ENCODE measurements at places on chromosomes 12 and 14.

- H3K36me3 ChIP-seq: peaks cover 23% of the 10 kb centered on the region
- H3K27ac ChIP-seq: no peak overlapping the region
- peaks cover 3% of the 10 kb centered on the region for H3K4me1 ChIP-seq
- no peak overlapping the region for H3K4me3 ChIP-seq
Observed at GRCh38 chr14:45044638-45045037, 39.3 kb upstream of the PRPF39 start.

DNA sequence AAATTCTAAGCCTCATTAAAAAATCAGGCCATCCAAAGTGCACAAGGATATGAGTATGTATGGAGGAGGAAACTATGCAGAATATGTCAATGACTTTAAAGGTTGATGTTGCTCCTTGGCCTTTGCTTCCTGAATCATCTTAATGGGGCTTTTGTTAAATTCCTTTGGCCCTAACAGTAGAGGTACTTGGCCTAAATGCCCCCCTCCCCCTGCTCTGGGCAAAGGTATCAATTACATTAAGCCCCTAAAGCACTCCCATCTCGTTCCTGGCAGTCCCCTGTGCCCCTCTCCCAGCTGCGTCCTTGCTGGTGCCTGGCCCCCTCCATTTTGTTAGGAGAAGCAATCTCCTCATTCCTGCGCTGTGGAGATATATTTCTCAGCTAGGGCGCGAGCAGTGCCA, 4.8 kb downstream of the COPZ1 start:
- no peaks in the 10 kb centered on the region for H3K27me3 ChIP-seq
- peaks cover 2% of the 10 kb centered on the region for H3K36me3 ChIP-seq
- H3K4me3 ChIP-seq: no peak overlapping the region

- H3K36me3 ChIP-seq: no peaks in the 10 kb centered on the region
- H3K27ac ChIP-seq: no peak overlapping the region
- DNase-seq: no peak
- peaks cover 40% of the 10 kb centered on the region for H3K27me3 ChIP-seq
- H3K4me3 ChIP-seq: no peak overlapping the region
- peaks cover 1% of the 10 kb centered on the region for H3K4me1 ChIP-seq
Observed at GRCh38 chr12:52836491-52837412, 2.6 kb upstream of the KRT79 start.

- peaks cover 6% of the 10 kb centered on the region for H3K36me3 ChIP-seq
- H3K4me1 ChIP-seq: peaks cover 17% of the 10 kb centered on the region
- no peak for DNase-seq
- no peak overlapping the region for H3K27ac ChIP-seq
- H3K27me3 ChIP-seq: peaks cover 3% of the 10 kb centered on the region
Observed at GRCh38 chr14:36747411-36748184, 85.9 kb downstream of the PAX9 start.

GRCh38 chr14:59699442-59699841, 122.8 kb upstream of the CCDC175 start:
- no peaks in the 10 kb centered on the region for H3K36me3 ChIP-seq
- no peaks in the 10 kb centered on the region for H3K27me3 ChIP-seq
- H3K4me1 ChIP-seq: no peaks in the 10 kb centered on the region
- no peak overlapping the region for H3K4me3 ChIP-seq

DNA sequence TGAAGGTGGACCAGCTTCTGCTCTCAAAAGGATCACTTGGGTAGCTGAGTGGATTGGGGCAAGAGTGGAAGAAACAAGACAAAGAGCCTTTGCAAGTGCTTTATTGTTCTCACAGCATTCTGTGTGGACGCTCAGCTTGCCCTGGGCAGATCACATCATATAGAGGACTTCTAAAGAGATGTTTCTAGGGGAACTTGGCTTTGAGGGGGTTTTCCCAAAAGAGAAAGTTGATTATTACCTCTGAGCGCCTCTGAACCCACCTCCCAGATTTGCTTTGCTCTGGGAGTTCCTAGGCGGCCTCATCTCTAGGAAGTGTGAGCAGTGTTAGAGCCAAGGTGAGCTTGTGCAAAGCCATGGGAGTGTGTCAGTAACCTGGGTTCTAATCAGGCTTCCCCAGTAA, 81.7 kb downstream of the RIN3 start:
- peaks cover 3% of the 10 kb centered on the region for H3K4me1 ChIP-seq
- no peaks in the 10 kb centered on the region for H3K27me3 ChIP-seq
- H3K4me3 ChIP-seq: no peak overlapping the region

DNA sequence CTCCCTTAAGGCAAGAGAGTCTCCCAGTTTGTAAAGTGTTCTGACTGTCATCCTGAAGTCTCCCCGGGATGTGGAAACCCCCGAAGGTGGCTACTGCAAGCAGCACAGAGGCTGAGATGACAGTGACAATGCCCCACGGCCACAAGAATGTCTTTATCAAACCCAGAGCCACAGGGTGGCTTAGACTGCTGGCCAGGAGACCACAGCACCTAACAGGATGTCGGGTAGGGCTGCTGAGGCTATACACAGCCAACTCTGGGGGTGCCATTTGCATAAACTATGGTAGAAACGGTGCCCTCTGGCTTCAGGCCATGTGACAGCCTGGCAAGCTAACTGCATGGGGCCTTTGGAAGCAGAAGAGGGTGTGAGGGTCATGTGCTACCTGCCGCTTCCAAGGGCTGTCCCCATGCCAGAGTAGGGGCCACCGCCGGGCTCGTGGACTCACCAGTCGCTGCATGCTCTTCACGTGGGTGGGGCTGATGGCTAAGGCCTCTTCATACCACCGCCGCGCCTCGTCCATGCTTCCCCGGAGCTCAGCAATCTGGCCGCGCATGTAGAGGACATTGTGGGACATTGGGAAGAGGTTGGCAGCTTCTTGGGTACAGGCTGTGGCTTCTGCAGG, 180.9 kb downstream of the CALM1 start:
- DNase-seq: no peak
- H3K36me3 ChIP-seq: peaks cover 5% of the 10 kb centered on the region
- no peaks in the 10 kb centered on the region for H3K27me3 ChIP-seq
- no peak overlapping the region for H3K27ac ChIP-seq
- no peak overlapping the region for H3K4me3 ChIP-seq

- H3K27me3 ChIP-seq: peaks cover 3% of the 10 kb centered on the region
- H3K27ac ChIP-seq: no peak overlapping the region
- no peak for DNase-seq
- no peaks in the 10 kb centered on the region for H3K36me3 ChIP-seq
- H3K4me3 ChIP-seq: no peak overlapping the region
Observed at GRCh38 chr12:67415473-67415872, 146.3 kb downstream of the CAND1 start.

DNA sequence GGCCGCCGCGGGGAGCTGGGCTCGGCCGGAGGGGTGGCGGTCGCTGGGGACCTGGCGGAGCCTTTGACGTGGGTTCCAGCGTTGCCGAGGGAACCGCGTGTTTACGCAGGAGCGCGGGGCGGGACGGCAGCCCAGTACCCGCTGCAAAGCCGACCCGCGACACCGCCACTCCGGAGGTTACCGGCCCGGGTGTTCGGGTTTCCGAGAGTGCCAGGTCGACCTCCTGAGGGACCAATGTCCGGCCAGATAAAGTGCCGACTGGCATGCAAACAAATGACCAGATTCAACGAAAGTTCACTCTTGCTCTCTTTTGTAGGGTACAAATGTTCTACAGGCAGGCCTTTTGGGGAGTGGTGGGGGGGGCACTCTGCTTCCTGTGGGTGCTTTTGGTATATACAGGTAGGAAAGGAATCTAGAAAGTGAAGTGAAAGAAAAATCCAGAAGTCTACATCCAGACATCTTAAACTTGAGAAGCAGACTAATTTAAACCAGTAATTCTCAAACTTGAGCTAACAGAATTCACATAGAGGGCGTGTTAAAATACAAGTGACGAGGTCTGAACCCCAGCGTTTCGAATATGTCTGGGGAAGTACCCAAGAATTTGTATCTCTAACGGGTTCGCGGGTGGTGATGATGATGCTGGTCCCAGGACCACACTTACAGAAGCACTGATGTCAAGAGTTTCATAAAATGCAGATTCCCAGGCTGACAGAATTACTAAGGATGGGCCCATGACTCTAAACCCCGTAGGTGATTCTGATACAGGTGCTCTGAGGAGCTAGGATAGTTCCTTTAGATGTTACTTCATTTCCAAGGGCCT, at the start of gene GPR135:
GPR135 (minus strand) TSS at position 65 of the 820 bp plus-strand sequence. CDS start 154 bp downstream, outside the sequence.
- H3K4me3 ChIP-seq: peak within 1 kb of the TSS; percentile 78
- peaks cover 4% of the 10 kb centered on the region for H3K4me1 ChIP-seq
- H3K36me3 ChIP-seq: peaks cover 7% of the 10 kb centered on the region
- H3K27me3 ChIP-seq: peaks cover 22% of the 10 kb centered on the region

DNA sequence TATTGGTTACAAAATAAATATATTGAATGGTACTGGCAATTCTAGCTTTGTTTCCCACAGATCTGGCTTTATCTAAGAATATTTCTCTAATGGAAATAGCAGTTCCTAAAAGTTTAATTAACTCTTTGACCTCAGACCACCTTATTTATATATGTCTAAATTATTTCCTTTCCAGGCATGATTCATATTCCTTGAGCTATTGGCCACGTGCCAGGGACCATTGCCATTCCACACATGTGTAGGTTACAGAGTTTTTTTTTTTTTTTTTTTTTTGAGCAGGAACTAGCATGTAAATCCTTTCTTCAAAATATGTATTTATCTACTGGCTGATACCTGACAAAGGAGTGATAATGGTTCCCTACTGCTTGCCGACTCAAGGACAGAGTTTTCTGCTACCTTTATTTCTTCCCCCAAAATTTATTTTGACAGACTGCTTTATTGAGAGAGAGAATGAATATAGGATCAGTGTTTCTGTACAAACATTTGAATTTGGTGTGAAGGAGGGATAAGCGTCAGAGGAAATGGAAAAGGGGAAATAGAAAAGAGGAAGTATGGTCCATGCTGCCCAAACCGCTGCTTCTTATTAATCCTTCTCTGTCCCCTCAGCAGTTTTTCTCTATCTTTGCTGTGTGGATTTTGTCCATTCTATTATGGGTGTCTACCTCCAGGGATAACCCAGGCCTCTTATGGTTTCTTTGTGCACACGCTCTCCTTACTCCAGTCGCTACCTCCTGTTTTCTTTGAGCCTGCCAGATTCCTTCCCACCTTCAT, 36.4 kb downstream of the PDE3A start:
- H3K36me3 ChIP-seq: peaks cover 43% of the 10 kb centered on the region
- H3K4me3 ChIP-seq: no peak overlapping the region
- peak overlapping the region; percentile 18 for H3K27ac ChIP-seq

DNA sequence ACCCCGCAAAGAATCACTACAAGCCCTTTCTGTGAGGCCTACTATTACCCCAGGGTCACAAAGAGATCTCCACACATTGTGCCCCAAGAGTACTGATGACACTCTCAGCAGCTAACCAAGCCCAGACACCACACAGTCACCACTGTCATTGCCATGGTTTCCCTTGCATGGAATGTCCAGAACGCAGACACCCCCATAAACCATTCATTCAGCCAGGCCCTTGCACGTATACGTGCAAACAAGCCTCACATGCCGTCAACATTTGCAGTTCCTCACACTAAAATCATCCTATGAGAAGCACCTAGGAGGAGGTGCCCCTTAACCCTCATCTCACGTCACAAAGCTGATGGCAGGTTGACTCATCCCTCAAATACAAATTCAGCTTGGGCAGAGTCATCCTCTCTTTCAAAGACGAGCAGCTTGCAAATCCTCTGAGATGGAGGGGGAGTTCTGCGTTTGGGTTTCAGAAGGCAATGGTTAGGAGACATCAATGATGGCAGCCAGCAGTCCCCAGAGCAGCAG, 17.1 kb upstream of the KRT77 start:
- no peak overlapping the region for H3K4me3 ChIP-seq
- H3K27me3 ChIP-seq: peaks cover 54% of the 10 kb centered on the region
- no peak overlapping the region for H3K27ac ChIP-seq

DNA sequence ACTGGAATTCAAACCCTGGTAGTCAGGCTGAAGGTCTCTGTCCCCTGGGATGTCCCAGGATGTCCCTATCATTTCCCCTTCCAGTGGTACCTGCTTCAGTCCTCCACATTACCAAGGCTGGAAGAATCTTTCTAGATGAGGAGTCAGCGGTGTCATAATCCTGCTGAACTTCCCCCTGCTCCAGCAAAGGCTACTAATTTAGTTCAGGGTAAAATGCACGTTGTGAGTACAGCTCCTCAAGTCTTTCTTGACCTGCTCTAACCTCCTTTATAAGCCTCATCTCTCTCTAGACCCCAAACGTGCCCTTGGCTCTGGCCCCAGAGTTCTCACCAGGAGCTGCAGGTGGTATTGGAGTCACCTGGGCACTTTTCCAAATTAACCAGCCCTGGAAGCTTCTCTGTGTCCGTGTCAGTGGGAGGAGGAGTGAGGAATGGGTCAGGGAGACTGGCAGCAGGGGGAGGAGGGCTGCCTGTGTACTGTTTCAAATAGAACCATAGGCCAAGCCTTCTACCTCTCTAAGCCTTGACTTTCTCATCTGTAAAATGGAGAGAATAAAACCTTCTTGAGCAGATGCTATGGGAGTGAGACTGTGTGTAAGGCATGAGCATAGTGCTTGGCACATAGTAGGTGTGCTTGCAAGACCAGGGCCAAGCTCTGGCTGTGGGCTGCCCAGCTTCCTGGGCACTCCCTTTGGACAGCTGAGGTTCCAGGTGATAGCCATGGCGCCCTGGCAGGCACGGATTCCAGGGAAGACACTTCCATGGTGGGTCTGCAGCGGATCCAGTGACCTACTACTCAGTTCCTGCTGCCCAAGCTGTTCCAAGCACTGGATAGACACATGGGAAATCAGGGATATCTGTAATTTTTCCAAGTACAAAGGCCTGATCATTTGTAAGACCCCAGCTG, 24.5 kb downstream of the ASB2 start:
- no peak overlapping the region for H3K27ac ChIP-seq
- H3K36me3 ChIP-seq: no peaks in the 10 kb centered on the region
- H3K4me1 ChIP-seq: no peaks in the 10 kb centered on the region

- H3K36me3 ChIP-seq: no peaks in the 10 kb centered on the region
- H3K4me1 ChIP-seq: peaks cover 3% of the 10 kb centered on the region
- DNase-seq: no peak
- no peak overlapping the region for H3K4me3 ChIP-seq
- peaks cover 21% of the 10 kb centered on the region for H3K27me3 ChIP-seq
- H3K27ac ChIP-seq: no peak overlapping the region
Observed at GRCh38 chr14:61860294-61860918, 98.2 kb downstream of the SNAPC1 start.

DNA sequence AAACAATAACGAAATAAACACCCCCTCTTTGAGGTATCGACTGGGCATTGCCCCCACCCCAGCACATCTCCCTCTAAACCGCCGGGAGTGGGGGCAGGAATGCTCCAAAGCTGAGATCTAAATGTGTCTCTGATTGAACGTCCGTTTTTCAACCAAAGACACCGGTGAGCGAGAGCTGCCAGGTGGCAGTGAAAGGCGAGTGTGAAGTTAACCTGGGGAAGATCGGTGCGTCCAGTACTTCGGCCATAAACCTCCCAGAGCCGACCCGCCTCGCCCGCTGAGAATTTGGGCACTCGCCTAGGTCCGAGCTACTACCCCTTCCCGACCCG, 625 bp downstream of the ANGEL1 start:
- H3K4me3 ChIP-seq: peak overlapping the region; percentile 98
- H3K27me3 ChIP-seq: no peaks in the 10 kb centered on the region
- H3K36me3 ChIP-seq: peaks cover 19% of the 10 kb centered on the region

- no peak overlapping the region for H3K4me3 ChIP-seq
- H3K27me3 ChIP-seq: no peaks in the 10 kb centered on the region
Observed at GRCh38 chr12:42812086-42812485, 222.5 kb upstream of the PRICKLE1 start.

GRCh38 chr12:71061451-71061850, 96.3 kb downstream of the TSPAN8 start:
- H3K27me3 ChIP-seq: no peaks in the 10 kb centered on the region
- no peaks in the 10 kb centered on the region for H3K36me3 ChIP-seq
- no peak for DNase-seq
- peaks cover 3% of the 10 kb centered on the region for H3K4me1 ChIP-seq

GRCh38 chr12:114547636-114548035, 136.3 kb downstream of the TBX3 start:
- H3K27ac ChIP-seq: no peak overlapping the region
- DNase-seq: no peak
- no peak overlapping the region for H3K4me3 ChIP-seq
- H3K36me3 ChIP-seq: no peaks in the 10 kb centered on the region
- no peaks in the 10 kb centered on the region for H3K4me1 ChIP-seq

GRCh38 chr14:29584992-29585391, 342.7 kb downstream of the PRKD1 start:
- H3K36me3 ChIP-seq: no peaks in the 10 kb centered on the region
- H3K4me3 ChIP-seq: peak overlapping the region; percentile 0
- DNase-seq: peak; percentile 21

Data from progenitor cell of endocrine pancreas (in vitro differentiated cells).